Activated naive CD4-positive, alpha-beta T cell treated with anti-CD3 and anti-CD28 coated beads, Interleukin-2, amount 50 U/mL, for 72 hours (primary cell): ENCODE measurements at places on chromosomes 3 and 15. TPM values are rescaled to one million over a fixed set of nuclear protein-coding genes. Genes with fewer than 3 reads are reported as not detected.

The DZIP1L gene
- not detected for total RNA-seq

- DNase-seq = no peak
Measured at GRCh38 chr15:101104141-101104540, 147.7 kb downstream of the CHSY1 start.

DNA sequence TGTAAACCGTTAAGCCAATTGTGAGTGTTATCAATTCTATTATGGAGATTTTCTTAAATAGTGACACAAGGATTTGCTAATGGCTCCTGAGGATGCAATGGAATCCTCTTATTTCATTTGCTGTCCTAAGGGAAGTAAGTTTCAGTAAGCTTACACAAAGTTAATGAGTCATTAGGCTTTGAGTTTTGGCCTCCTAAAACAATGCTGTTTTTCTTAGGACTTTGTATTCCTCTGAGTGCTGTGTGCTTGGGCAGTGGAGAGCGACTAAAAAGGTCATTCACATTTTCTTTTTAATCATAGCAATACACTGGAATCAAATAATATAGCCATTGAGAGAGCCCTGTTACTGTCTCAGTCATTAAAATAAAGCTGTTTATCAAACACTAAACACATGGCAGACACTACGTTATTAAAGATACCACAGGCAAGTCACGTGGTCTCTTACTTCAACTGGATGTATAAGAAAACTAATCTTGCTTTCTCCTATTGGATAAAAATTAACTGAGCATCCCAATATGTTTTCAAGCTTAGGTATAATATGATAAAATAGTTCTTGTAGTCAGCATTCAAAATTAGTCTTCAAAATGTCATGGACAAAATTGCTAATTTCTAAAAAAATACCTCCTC, 290.8 kb downstream of the NLGN1 start:
- no peak for DNase-seq

The C3orf49 gene
- not detected for total RNA-seq

- DNase-seq = no peak
Measured at GRCh38 chr15:38073178-38073946, 138.9 kb downstream of the TMCO5A start.

DNA sequence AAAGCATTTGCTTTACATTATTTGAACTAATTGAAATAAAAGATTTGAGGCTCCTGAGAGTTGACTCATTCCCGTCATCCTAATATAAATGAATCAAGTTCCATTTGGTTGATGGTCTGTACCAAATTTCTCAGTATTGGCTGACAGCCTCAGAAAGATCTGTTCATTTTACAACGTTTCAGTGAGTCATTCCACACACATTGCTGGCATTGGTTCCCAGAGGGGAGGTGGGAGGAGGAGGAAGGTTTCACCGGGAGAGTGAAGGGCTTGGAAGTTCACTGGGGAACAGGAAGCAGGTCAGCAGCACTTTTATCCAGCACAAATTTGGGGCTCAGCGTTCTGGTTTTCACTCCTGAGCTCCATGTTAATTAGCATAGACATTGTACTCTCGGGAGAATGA, 176.7 kb upstream of the CADPS start:
- no peak for DNase-seq

The CGNL1 gene
- not detected for total RNA-seq

DNA sequence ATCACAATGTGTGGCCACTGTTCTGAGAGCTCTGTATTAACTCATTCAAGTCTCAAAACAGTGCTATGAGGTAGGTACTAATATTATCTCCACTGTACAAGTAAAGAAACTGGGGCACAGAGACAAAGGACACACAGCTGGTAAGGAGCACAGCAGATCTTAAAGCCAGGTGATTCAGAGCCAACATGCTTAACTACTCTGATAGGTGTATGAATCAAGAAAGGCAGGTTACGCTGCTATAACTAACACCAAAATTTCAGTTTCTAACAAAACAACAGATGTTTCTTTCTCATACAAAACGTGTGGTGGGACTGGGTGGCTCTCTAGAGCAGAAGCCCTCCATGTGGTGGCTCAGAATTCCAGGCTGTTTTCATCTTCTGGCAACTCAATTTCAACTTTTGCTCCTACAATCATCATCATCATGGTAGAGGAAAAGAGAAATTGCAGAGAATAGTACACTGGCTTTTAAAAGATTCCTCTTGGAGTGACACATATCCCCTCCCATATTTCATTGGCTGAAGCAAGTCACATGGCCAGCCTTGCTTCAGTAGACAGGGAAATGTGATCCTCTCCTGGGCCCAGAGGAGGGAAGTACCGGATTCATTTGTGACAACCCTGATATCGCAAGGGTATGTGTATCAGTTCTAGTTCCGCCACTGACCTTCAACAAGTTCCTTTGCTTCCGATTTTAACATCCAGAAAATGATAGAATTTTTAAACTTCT, 126.2 kb upstream of the PTX3 start:
- no peak for DNase-seq

DNA sequence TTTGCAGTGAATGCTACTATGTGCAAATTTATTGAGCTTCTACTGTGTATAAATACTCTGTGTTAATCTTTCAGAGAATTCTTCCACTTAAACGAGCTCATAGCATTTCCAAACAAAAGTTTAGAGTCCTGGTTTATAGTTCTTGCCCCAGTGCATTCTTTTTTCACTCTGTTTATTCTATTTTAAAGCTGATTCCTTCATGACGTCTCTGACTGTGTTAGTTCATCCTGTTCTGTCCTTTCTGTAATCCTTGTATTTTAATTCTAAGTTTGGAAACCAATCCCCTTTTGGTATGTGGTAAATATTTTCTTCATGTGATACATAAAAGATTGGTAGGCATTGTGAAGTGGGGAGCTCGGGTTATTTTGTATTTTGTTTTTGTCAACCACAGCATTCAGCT, 18.7 kb downstream of the P2RY14 start:
- no peak for DNase-seq

DNA sequence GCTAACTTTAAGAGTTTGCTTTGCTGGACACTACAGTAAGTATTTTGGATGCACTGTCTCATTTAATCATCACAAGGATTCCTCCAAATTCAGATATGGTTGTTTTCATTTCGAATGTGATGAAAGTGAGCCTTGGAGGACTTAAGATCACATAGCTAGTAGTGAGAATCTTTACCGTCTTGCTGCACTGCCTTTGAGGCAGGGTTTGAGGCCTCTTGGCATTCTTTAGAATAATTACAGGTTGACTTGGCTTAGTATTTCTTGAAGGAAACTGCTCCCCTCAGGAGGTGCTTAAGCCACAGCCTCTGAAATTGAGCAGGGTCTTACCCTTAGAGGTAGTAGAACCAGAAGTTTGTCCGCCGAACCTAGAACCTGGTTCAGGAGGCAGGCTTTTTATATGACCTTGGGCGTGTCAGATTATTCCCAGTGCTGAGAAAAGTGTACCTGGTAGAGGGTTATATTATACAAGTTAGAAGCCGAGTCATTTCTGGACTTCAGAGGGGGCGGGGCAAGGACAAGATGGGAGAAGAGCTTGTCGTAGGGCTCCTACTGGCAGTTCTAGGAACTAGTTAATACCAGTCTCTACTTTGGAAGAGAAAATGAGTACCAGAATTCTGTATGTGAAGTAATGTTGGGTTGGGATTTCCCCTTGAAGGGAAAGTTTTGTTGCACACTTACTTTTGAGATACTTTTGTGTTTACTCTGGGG, 1.1 kb downstream of the TFG start:
- peak; percentile 76 for DNase-seq
